ENCODE measurements at places on chromosomes 1 and 21. TPM values are rescaled to one million over a fixed set of nuclear protein-coding genes. Genes with fewer than 3 reads are reported as not detected.

Gene VANGL2
- total RNA-seq = not detected

Gene OR2T29
- total RNA-seq = not detected

Gene TRIM62
- total RNA-seq = 2.4 TPM

Gene A3GALT2
- not detected for total RNA-seq

Gene ZNF648
- total RNA-seq = not detected

Gene HNRNPCL4
- not detected for total RNA-seq

Gene RGS4
- 2.8 TPM for total RNA-seq

Gene LIN28A
- total RNA-seq = not detected

Gene PLEKHA6
- 0.65 TPM for total RNA-seq

Gene C1QA
- total RNA-seq = not detected

Gene FMO1
- not detected for total RNA-seq

Gene F13B
- under 0.01 TPM for total RNA-seq

Gene AQP10
- not detected for total RNA-seq

Gene SLC19A2
- total RNA-seq = 2.2 TPM

Gene GCSAML
- not detected for total RNA-seq

Gene STUM
- total RNA-seq = 0.20 TPM

Gene FOXO6
- not detected for total RNA-seq

Gene RNU1-1
- total RNA-seq = under 0.01 TPM

Gene ABCG1
- total RNA-seq = 156 TPM

Gene NOS1AP
- total RNA-seq = under 0.01 TPM

Gene FMO2
- total RNA-seq = 0.20 TPM

Gene RAP1GAP
- under 0.01 TPM for total RNA-seq

Gene WNT4
- 0.22 TPM for total RNA-seq

Gene S100A3
- 2.8 TPM for total RNA-seq

Gene KRTAP19-5
- total RNA-seq = not detected

Gene ECM1
- under 0.01 TPM for total RNA-seq

Gene PLA2G2C
- not detected for total RNA-seq

Gene CDC20
- total RNA-seq = 27.5 TPM

Gene HCRTR1
- total RNA-seq = 5.4 TPM

Gene S100A6
- 524 TPM for total RNA-seq

Gene TLCD4
- under 0.01 TPM for total RNA-seq

Gene PTAFR
- total RNA-seq = under 0.01 TPM

Gene OR2AK2
- total RNA-seq = not detected

Gene RGS1
- total RNA-seq = not detected

Gene DTL
- total RNA-seq = 4.0 TPM

Measured in lung microvascular endothelial cell (primary cell).